Astrocyte (in vitro differentiated cells and primary cell): ENCODE measurements at places on chromosomes 16 and 17.

DNA sequence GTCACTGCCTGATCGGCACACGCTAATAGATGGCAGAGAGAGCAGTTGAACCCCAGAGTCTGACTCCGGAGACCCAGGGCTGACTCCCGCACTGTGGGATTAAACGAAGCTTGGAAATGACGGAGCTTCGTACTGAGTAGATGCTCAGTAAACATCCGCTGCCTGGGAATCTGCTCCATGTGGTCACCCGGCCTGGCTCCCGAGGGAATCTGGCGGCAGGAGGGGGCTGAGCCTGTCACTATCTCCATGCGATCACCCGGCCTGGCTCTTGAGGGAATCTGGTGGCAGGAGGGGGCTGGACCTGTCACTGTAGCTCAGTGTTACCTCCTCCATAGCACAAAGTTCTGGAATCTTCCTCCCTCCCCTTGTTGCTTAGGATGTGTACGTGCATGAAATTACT, 139.7 kb upstream of the CIBAR2 start:
- DNase-seq = no peak
- H3K27ac ChIP-seq = no peak overlapping the region
- H3K36me3 ChIP-seq = no peaks in the 10 kb centered on the region
- no peak overlapping the region for H3K4me3 ChIP-seq
- H3K4me1 ChIP-seq = no peaks in the 10 kb centered on the region

DNA sequence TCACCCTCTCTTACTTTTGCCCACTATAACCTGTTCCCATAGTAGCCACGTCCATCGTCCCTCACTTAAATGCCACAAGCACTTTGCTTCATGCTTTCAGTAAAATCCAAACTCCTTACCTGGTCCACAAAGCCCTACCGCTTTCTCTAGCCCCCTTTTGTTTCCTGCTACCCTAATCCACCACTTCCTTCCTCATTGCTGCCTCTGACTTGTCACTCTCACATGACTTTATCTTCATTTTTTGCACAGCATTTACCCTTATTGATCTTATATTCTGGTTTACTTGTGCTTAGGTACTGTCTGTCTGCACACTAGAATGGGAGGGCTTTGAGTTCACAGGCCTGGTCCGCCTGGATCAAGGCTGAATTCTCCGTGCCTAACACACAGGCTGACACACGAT, 340.0 kb downstream of the XYLT1 start:
- H3K4me1 ChIP-seq = no peaks in the 10 kb centered on the region
- no peak overlapping the region for H3K27ac ChIP-seq
- no peaks in the 10 kb centered on the region for H3K27me3 ChIP-seq
- H3K36me3 ChIP-seq = peaks cover 24% of the 10 kb centered on the region

- H3K4me1 ChIP-seq = peaks cover 12% of the 10 kb centered on the region
- H3K27me3 ChIP-seq = peaks cover 5% of the 10 kb centered on the region
- H3K36me3 ChIP-seq = no peaks in the 10 kb centered on the region
Measured at GRCh38 chr16:87048038-87048729, 269.0 kb downstream of the C16orf95 start.

GRCh38 chr17:29002811-29003210, 3.0 kb downstream of the SEZ6 start:
- no peak for DNase-seq
- H3K27me3 ChIP-seq = peaks cover 50% of the 10 kb centered on the region
- peaks cover 2% of the 10 kb centered on the region for H3K4me1 ChIP-seq
- no peaks in the 10 kb centered on the region for H3K36me3 ChIP-seq
- H3K27ac ChIP-seq = no peak overlapping the region

DNA sequence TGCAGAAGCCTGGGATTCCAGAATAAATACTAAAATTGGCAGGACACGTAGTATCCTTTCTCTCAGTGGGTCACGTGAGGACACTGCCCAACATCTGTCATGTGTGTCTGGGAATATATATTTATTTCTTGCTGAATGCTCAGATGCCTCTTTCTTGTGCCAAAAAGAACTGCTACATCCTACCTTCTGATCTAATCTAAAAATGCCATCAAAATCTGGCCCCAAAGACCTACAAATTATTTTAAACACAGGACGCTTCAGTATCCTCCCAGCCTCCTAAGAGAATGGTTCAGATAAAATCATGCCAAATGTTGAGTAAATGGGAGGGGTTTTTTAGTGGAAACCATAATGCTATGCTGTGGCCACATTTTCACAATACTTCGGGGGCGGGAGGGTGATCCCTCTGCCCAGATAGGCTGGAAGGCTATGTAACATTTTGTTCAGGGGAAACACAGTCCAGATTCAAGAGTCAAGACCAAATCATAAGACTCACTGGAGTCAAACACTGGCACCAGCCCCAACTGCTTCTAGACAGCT, 22.9 kb upstream of the CORO6 start:
- H3K4me1 ChIP-seq = peaks cover under 1% of the 10 kb centered on the region
- H3K36me3 ChIP-seq = peaks cover 4% of the 10 kb centered on the region
- no peak overlapping the region for H3K4me3 ChIP-seq

DNA sequence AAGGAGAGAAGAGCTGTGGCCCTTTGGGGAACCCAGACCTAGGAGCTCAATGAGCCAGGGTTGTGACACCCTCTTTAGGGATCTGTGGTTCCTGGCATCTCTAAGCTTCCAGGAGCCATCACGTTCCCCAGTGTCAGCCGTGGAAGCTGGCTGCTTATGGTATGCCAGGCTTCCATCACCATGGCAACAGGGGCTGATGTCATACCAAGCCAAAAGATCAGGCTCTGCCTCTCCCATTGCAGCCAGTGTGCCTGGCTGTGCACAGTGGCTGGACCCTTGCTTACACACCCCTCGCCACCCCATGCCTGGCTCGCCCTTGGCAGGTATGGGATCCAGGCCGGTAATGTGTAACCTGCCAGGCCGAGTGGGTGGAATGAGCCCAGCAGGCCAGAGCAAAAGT, 91.1 kb downstream of the SSH2 start:
- no peaks in the 10 kb centered on the region for H3K27me3 ChIP-seq
- H3K36me3 ChIP-seq = no peaks in the 10 kb centered on the region
- no peak for DNase-seq
- no peak overlapping the region for H3K4me3 ChIP-seq
- H3K4me1 ChIP-seq = peaks cover 13% of the 10 kb centered on the region
- no peak overlapping the region for H3K27ac ChIP-seq

- peaks cover 8% of the 10 kb centered on the region for H3K4me1 ChIP-seq
- H3K27me3 ChIP-seq = no peaks in the 10 kb centered on the region
- no peak overlapping the region for H3K4me3 ChIP-seq
- H3K36me3 ChIP-seq = no peaks in the 10 kb centered on the region
Measured at GRCh38 chr17:80565343-80566053, 20.9 kb downstream of the RPTOR start.

GRCh38 chr16:30609002-30609925, 925 bp downstream of the ZNF689 start:
- H3K27ac ChIP-seq = peak overlapping the region; percentile 86
- peak overlapping the region; percentile 86 for H3K4me3 ChIP-seq
- H3K4me1 ChIP-seq = peaks cover 2% of the 10 kb centered on the region
- peak; percentile 25 for DNase-seq
- no peaks in the 10 kb centered on the region for H3K36me3 ChIP-seq

- peaks cover 10% of the 10 kb centered on the region for H3K4me1 ChIP-seq
- H3K27ac ChIP-seq = peak overlapping the region; percentile 88
- peak overlapping the region; percentile 81 for H3K4me3 ChIP-seq
- peaks cover 26% of the 10 kb centered on the region for H3K36me3 ChIP-seq
- DNase-seq = no peak
Measured at GRCh38 chr16:57245472-57246113, 534 bp downstream of the ARL2BP start.
